Fibroblast of villous mesenchyme (primary cell): ENCODE measurements at places on chromosomes 1 and 21. TPM values are rescaled to one million over a fixed set of nuclear protein-coding genes. Genes with fewer than 3 reads are reported as not detected.

DNA sequence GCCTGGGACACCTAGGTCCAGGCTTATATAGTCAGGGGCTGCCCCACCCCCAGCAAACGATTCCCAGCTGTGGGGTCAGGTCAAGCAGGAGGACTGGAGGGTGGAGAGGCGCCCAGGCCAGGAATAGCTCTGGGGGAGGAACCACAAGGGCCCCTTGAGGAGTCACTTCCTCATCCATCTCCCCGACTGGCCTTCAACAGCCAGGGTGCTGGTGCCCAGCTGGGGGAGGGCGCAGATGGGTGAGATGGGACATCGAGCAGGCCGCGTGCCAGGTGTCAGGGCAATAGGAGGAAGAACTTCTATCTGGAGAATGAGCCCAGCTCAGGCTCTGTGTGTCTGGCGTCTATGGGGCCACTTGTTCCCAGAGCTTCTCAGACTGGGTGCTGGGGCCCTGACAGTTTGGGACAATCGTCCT, 208 bp upstream of the MYBPH start:
- DNase-seq, result peak; percentile 8

The OR2L8 gene
- total RNA-seq, result not detected in 2 replicates

GRCh38 chr1:207645635-207646081, 725 bp downstream of the CR1L start:
- no peak for DNase-seq

DNA sequence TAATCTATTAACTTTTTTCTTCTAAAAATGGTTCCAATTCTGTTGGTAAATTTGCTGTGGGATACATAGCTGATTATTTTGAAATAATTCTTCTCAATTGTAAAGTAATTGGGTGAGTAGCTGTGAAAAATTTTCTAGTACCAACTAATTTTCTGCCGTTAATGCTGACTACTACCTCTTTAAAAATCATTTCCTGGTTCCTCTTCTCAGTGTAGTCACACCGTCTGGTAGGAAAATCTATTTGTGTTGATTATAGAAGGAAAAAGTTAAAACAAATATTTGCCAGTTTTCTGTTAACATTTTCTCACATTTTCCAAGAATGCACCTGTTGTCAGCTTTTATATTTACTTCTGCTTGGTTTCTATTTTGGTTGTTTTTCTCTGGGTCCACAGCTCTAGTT, 82.0 kb downstream of the MAP3K21 start:
- no peak for DNase-seq
